ENCODE measurements at places on chromosomes 6 and 20.

DNA sequence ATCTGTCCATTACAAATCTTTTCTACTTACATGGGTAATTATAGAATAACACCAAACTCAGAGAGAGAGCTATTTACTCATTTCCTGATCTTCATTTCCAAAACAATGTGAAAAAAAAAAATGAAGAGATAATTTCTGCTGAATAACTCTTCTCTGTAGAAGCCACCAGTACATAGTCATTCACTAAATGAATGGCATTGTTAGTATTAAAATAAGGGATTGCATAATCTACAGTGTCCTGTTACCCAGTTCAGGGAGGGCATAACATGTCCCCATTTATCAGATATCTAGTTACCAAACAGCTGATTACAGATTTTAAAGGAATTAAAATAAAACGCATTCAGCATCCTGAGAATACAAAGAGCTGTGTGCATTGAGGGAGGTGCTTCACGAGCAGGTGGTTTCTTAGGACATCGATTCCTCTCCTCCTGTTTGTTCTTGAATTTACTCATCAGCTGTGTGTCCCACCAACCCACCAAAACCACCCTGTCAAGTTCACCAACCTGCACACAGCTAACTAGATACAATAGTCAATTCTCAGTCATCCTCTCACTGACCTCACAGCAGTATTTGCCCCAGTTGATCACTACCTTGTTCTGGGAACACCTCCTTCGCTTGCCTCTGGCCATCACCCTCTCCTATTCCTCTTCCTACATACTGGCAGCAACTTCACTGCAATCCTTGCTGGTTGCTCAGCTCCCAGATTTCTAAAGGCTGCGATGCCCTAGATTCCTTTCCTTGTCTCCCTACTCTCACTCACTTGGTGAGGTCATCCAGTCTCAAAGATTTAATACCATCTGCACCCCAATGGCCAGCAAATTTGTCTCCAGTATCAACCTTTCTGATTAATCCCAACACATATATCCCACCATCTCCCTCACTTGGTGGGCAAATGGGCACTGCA, 18.7 kb downstream of the CNKSR3 start:
- DNase-seq, result no peak

DNA sequence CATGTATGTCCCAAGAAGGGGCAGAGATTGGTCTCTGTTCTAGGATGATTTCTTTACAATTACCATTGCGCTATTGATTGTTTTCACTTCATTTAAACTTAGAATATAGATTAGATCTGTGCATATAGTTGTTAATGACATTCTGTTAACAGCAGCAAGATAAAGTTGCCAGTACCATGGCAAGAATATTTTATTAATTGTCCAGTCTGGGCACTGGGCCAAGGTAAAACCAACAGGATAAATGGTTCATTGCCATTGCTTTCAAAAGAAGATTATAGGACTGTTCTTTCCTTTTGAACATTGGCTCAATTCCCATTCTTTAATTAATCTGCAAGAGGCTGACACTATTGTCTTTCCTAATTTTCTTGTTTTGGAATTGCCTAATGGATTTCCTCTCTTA, 592.4 kb downstream of the RFPL4B start:
- peak; percentile 93 for DNase-seq

GRCh38 chr6:107284805-107285204, 169.5 kb upstream of the BEND3 start:
- no peak for DNase-seq

DNA sequence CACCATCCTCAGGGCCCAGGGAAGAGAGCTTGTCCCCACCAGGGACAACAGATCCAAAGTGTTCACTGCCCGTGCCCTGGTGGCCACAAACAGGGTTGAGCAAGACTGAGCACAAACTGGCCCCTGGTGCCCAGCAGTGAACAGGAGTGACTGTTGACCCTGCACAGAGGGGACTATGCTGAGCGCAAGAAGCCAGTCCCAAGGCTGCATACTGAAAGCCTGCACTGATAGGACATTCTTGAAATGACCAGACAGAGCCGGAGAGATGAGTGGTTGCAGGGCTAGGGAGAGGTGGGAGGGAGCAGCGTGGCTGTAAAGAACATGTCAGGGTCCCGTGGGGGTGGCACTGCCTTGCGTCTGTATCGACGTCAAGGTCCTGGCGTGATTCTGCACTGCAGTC, 2.9 kb upstream of the FNDC11 start:
- no peak for DNase-seq

DNA sequence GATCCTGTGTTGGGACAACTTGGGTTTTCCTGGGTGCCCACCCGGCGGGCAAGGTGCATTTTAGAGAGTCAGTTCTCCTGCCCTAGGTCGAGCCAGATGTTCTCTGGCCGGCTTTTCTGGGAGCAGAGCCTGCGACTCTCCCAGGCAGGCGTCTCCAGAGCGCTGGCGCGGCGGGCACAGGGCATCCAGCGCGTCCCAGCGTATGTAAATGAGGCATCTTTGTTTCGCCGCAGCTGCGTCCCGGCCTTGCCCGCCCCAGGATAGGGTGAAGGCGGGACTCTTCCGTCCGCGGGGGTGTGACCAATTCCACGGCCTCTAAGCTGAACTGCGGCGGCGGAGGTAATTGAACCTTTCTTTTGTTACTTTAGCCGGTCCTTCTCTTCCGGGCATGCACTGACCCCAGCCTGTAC, 9.1 kb downstream of the GRIK2 start:
- no peak for DNase-seq

GRCh38 chr6:125255201-125255600, 46.6 kb downstream of the HDDC2 start:
- no peak for DNase-seq

DNA sequence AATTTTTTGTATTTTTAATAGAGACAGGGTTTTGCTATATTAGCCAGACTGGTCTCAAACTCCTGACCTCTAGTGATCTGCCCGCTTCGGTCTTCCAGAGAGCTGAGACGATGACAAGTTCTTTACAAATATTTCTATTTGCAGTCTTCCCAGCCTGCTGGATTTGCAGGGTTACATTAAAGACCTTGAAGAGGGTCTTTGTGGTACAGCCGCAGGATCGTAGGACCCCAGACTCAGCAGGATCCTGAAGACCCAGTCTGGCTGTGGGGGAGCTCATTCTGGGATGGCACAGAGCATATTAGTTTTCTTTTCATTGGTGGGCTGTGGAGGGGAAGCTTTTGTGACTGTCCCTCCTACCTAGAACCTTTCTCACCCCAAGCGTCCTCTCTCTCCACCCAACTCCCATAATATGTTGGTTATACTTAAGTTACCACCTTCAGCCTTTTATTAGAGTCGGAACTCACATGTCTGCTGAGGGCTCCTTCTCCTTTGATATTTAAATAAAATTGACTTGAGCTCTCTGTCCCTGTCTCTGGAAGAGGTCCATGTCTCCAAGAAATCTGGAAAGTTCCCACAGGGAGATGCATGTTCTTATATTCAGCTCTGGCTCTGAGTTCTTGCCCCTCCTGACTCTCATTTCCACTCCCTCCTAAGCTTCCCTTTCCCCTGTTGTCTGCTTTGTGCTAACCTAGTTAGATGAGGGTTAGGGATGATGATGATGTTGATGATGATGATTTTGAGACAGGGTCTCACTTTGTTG, 72.0 kb downstream of the TIAM2 start:
- no peak for DNase-seq

- no peak for DNase-seq
Observed at GRCh38 chr6:100775667-100776066, 105.5 kb downstream of the ASCC3 start.

DNA sequence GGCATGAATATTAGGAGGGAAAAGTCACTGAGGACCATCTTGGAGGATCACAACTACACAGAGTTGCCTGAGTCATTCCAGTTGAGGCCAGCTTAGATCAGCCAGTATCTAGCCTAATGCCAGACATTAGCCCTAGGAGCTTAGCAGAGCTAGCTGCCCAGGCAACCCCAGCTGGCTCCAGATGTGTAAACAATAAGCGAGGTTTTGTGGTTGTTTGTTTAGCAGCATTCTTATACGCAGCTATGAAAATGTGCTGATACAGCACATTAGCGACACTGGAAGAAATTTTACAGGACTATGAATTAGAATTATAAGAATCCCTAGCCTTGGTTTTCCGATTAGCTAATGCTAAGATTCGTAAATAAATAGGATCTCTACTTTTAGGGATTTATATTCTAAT, 59.3 kb downstream of the BTBD3 start:
- no peak for DNase-seq

- DNase-seq, result no peak
Observed at GRCh38 chr6:49888742-49889431, 22.6 kb upstream of the CRISP1 start.

Data from NCI-H748 treated with DMSO at 0.1 percent for 48 hours (cell line).